Osteocyte (in vitro differentiated cells): ENCODE measurements at places on chromosomes 11 and 22.

DNA sequence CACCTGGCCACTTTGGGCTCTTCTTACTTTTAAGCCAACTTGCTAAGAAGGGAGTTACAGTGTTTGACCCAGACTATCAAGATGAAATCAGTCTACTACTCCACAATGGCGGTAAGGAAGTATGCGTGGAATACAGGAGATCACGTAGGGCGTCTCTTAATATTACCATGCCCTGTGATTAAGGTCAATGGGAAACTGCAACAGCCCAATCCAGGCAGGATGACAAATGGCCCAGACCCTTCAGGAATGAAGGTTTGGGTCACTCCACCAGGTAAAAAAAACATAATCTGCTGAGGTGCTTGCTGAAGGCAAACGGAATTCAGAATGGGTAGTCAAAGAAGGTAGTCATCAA lies 1.0 kb upstream of the YPEL4 start:
- no peak for DNase-seq

DNA sequence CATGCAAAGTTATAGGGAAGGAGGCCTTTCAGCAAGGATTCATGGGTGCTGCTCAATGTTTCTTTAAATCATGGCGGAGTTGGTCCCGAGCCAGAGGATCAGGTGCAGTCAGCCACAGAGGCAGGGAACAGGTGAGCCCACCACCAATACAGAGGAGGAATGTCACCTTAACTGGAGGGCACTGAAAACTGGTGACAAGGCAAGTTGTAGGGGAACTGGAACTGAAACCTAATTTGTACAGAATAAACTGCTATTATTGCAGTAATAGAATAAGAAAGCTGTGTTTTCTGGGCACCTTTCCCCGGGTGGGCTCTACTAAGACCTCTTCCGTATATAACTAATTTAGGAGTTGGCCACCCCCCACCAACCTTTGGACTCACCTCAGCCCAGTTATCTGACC lies 296.0 kb upstream of the NARS2 start:
- DNase-seq = no peak

GRCh38 chr22:39433476-39434242 lies 23.2 kb upstream of the MGAT3 start:
- no peak for DNase-seq

GRCh38 chr11:85758480-85759039 lies 52.4 kb downstream of the SYTL2 start:
- DNase-seq = no peak

GRCh38 chr11:9060700-9061111 lies 30.7 kb downstream of the SCUBE2 start:
- DNase-seq = no peak

- peak; percentile 88 for DNase-seq
Observed at GRCh38 chr22:12601870-12602779, 2925.9 kb upstream of the OR11H1 start.

DNA sequence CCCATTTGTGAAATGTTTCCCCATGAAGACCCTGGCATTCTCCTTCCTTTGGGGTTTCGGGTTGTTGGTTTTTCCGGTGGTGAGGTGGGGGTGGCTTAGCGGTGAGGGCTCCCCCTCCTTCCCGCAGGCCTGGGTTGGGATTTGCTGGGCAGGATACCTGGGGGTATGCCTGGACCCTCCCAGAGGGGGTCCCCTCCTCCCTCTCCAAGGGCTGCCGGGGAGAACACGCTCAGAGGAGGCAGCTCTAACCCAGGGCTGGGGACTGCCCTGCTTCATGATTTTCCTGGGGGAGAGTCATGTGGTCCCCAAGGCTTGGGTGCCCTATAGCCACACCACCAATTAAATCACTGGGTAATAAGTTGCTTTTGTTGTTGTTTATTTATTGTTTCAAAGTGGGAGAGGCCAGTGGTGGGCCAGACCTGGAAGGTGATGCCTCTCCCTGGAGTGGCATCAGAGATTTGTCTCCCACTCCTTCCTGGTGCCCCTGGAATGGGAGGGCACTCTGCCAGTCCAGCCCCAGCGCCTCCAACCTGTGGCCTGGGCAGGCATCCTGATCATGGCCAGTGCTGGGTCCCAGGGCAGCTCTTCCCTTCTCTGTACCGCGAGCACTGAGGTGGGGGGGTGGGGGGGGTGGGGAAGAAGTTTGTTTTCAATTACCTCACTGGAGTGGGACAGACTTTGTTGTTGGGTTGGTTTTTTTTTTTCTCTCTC lies 1.3 kb upstream of the CLCF1 start:
- DNase-seq = no peak

GRCh38 chr11:121890377-121890776 lies 225.6 kb downstream of the BLID start:
- DNase-seq = no peak

DNA sequence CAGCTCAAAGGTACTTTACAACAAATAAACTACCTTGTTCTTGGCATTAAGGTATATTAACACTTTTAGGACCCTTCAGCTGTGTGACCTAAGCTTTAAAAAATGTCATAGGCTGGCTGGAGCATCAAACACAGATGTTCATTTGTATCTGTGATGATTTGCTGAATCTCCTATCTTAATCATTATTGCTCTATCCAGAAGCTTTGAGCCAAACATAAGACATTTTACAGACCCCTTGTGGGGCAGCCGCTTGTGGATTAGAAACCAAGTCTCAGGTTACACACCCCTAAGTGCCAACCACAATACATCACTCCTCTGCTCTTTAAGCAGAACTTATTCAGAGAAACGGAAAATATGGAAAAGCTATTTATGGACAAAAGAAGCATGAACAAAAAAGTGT lies 394.2 kb upstream of the CCDC90B start:
- DNase-seq = no peak

- no peak for DNase-seq
Observed at GRCh38 chr11:113405724-113406478, 18.3 kb downstream of the ANKK1 start.

- no peak for DNase-seq
Observed at GRCh38 chr11:110219006-110219785, 77.2 kb downstream of the RDX start.

DNA sequence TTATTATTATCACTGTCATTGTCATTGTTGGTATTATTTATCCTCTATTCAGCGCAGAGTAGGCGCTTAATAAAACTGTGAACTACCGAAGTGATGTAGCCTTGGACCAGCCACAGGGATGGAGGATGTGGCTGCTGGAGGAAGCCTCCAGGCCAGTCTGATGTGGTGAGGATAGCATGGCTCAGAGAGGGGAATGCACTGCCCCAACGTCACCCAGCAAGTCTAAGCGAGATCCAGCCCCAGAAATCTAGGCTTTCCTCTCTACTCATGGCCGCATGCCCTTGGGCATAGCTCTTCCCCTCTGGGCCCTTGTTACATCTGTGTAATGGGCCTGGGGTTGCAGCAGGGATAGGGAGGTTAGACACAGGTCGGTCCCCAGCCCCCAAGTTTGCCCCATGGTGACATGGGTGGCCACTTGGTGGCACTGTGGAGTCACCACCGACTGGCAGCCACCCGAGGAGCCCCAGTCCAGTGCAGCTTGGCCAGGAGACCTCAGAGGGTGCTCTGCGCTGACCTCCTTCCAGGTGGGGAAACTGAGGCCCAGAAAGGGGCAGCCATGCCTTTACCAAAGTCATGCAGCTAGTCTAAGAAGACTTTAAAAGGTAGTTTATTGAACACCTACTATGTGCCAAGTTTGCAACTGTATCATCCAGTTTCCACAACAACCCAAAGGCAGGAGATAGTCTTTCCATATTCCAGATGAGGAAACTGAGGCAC lies 395.7 kb downstream of the MN1 start:
- DNase-seq = peak; percentile 88

DNA sequence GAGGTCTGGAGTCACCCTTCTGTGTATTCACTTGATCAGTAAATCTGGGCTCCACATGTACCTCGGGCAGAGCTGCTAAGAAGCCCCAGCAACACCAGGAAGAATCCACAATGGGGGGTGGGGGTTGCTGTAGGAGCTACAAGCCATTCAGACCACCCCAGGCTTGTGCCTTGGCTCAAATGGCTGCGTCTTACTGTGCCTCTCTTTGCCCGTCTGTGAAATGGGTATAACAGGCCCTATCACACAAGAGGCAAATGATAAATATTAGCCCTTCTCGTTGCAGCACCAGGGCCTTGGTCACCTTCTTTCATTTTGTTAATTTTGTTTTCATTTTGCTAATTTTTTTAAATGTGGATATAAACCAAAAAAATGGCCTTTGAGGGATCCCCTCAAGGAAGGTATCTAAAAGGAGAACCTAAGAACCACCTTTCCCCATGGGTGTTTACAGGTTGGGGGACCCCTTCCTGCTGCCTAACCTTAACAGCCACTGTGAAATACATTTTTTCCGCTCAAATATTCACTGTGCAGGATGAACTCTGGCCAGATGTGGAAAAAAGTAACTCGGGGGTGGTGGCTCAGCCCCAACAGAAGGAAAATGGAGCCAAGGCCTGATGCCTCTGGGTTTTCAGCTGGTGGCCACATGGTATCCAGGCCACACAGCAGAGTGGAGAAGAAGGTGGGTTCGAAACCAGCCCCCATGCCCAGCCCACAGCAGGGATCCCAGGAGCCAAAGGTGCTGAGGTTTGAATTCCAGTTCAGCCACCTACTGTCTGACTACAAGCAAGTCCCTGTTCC lies 284.0 kb downstream of the MN1 start:
- no peak for DNase-seq

DNA sequence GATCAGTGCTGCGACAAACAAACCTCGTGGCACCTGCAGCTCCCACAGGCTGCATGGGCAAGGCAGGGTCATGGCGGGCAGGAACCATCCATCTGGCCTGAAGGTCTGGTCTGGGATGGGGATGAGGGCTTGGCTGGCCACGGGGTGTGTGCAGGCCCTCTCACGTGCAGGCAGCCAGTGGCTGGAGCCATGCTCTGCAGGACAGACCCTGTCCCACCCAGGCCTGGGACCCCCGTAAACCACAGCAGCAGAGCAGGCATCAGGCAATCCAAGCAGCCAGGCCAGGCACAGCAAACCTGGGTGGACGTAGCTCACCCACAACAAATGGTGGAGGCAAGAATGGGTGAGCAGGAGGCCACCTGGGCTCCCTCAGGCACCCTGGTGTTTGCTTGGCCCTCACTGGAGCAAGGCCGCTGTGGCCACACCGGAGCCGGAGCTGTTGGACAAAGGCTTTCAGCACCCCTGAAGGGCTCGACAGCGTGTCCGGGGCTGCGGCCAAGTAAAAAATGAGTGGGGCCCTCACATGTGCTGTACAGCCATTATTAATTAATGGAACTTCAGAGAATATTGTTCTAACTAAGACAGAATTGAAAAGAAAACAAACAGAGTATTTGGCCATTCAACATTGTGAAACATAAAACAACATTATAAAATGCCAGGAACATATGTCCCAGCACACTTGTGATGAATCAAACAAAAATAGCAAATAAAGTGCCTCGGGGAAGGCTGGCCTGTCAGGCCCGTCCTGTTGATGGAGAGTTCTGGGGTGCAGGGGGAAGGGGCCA lies 24.0 kb upstream of the GNB1L start:
- no peak for DNase-seq

- DNase-seq = no peak
Observed at GRCh38 chr22:42959576-42960509, 55.1 kb downstream of the PACSIN2 start.

- no peak for DNase-seq
Observed at GRCh38 chr11:118939953-118940598, 14.3 kb upstream of the BCL9L start.
